ENCODE measurements at places on chromosomes 5 and 9.
A peak's percentile ranks its signal among the peaks of the same experiment; 100 is the strongest.

DNA sequence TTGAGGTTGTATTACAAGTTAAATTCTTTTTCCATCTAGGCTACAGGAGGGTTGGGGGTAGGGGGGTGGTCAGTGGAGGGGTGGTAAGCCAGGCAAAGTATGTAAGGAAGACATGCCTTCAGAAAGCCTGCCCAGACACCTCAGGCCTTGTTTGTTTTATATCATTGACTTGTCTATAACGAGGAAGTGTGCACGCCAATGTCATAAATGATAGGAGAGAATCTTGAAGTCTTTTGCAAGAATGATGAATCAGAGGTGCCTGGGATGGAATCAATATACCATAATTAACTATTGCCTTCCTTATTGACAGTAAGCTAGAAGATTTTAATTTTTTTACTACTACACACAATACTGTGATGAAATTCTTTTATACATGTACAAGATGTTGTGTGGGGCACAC, 90.7 kb downstream of the SEC61B start:
- DNase-seq = no peak

DNA sequence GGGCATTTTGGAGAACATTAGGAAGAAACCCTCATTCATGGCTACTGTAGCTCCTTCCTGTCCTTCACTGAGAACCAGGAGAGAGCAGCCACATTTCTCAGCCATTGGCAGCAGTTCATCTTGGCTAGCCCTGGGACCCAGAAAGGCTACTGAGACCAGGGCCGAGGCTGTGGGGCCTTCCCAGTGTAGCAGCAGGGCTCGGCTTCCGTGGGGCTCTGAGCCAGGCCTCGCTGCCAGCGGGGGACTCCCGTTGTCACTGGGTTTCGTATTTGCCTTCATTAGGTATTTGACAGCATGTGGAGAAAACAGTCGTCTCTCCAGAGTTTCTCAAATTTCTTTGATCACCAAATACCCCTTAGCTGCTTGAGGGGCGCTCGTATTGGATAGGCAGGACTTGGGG, 37.3 kb upstream of the PRDM12 start:
- no peak for DNase-seq

- no peak for DNase-seq
Observed at GRCh38 chr5:115241881-115242642, 20.6 kb downstream of the PGGT1B start.

DNA sequence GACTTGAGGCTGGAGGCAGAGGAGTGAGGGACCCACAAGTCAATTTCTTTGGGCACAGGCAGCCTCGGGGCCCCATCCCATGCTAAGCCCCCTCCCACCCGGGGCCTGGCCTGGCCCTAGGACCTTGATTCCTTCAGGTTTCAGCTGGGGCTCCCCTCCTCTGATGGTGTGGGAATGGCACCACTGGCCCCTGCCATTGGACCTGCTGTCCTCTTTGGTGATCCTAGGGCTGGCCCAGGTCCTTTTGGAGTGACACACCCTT, 10.5 kb downstream of the ERGIC1 start:
- no peak for DNase-seq

DNA sequence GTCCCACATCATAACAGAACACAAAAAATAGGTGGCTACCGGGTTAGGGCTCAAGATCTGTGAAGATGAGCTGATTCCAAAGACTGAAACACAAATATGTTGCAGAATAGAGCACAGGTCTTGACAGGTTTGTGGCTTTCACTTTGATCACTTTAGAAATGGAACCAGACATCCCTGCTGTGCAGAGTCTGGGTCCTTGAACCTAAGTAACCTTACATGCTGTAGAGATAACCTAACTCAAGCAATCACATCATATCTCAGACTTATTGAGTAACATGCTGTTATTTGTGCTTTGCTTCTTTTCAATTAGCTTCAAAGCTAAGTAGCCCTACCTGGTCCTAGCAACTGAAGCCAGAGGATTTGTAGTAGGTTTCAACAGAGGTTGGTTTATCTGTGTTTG, 24.3 kb downstream of the FBXW2 start:
- no peak for DNase-seq

- DNase-seq = peak; percentile 9
Observed at GRCh38 chr9:107137495-107138202, 145.4 kb upstream of the RAD23B start.

DNA sequence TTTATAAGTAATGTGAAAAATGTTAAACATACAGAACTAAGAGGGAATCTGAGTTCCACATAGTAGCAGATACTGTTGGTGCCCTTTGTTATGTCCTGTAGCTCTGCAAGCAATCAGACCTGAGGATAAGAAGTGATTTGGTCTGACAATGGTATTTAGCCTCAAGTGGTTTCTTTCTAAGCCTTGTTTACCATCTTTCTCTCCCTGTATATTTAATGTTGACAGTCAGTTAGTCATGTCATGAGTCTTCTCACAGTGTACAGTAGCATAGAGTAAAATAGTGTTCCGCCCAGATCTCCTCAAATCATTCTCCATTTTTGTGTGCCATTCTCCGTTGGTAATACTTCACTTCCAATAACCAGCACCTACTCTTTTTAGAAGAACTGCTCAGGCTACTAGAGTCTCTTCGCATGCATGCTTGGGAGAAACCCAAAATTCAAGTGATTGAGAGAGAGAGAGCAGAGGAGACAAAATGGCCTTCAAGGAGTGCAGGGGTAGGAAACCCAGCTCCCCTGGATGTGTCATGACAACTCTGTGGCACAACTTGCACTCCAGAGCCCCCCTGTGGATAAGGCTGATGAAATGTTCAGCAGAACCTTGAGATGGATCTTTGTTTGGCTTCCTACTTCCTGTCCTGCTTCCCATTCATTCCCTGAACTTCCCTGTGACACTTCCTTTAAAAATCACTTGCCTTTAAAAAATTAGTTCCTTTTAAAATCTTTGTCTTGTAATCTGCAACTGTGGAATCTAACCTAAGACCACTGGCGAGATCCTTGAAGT, 129.2 kb upstream of the FST start:
- DNase-seq = no peak

GRCh38 chr9:129202613-129203555, 24.8 kb upstream of the IER5L start:
- DNase-seq = peak; percentile 87

GRCh38 chr9:135887021-135887507, 20.3 kb downstream of the CAMSAP1 start:
- DNase-seq = no peak

DNA sequence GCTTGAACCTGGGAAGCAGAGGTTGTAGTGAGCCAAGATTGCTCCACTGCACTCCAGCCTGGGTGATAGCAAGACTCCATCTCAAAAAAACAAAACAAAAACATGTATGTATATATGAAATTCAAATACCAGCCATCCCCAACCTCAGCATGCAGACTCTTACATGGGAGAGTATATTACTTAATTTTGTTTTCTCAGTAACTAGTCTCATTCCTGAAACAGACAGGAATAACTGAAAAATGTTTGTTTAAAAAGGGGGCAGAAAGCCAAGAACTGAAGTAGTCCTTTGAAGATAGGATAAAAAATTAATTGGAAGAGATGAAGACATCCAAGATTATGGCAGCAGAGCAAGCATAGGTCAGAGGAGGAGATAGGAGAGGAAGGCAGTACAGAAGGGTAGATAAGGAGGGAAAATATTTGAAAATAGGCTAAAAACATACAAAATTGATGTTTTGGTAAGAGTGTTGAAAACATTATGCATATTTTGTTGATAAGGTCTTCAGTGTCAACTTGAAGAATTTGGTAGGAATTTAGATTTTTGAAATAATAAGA, 309.9 kb downstream of the MAT2B start:
- DNase-seq = no peak

DNA sequence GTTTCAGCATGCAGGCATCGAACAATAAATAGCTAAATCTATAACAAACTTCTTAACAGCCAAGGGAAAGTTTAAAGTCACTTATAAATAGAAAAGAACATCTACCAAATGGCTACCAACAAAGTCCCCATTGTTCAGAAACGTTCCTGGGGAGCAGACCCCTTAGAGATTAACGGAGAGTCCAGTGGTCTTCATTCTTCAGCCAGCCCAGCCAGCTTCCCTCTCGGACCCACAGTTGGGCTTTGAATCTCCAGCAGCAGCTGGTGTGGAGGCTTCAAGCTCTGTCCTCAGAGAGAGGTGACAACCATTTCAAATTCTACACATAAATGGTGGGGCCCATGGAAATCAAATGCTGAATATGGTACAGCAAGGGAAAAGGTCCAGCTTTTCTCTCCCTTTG, 11.2 kb downstream of the ENC1 start:
- no peak for DNase-seq

DNA sequence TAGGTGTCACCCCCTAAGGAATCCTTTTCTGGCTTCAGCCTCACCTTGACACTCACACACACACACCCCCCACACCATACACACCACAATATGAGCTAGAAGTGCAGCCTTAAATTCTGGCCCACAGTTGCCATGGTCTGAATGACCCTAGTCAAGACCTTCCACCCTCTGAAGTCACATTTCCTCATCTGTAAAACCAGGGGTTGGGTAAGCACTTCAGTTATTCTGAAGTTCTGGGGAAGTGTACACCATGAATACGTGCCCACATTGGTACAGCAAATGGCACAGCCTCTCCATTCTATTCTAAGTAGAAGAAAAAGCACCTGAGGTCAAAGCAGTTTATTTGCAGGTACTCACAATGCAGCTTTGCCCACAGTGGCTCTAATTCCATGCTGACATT, 372.8 kb upstream of the KLF4 start:
- no peak for DNase-seq

- DNase-seq = no peak
Observed at GRCh38 chr5:53576674-53577073, 16.2 kb downstream of the NDUFS4 start.

- DNase-seq = no peak
Observed at GRCh38 chr9:72454871-72455491, 66.4 kb upstream of the TMC1 start.

- no peak for DNase-seq
Observed at GRCh38 chr9:81002906-81003305, 686.4 kb downstream of the TLE1 start.

GRCh38 chr5:100505984-100506670, 29.0 kb upstream of the FAM174A start:
- DNase-seq = no peak

DNA sequence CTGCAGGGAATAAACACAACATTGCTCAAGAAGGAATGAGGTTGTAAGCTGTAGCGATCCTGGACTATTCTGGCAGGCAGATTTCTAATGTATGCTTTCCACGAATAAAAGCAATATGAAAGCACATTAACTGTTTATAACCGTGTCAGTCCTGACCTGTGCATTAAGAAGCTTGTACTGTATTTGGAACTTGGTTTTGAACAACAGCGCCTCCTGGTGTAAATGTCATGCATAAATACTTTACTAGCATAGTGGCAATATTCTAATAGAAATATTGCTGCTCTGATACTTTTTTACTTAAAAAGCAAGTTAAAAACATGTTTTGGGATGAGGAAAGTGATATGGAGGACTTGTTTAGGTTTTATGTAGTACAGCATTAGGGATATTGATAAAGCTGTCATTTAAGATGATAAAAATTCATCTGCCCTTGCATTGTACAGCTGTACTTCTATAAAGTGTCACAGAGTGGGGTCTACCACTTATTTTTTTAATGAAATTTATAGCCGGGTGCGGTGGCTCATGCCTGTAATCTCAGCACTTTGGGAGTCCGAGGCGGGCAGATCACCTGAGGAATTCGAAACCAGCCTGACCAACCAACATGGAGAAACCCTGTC, 70.7 kb upstream of the GNE start:
- peak; percentile 45 for DNase-seq

DNA sequence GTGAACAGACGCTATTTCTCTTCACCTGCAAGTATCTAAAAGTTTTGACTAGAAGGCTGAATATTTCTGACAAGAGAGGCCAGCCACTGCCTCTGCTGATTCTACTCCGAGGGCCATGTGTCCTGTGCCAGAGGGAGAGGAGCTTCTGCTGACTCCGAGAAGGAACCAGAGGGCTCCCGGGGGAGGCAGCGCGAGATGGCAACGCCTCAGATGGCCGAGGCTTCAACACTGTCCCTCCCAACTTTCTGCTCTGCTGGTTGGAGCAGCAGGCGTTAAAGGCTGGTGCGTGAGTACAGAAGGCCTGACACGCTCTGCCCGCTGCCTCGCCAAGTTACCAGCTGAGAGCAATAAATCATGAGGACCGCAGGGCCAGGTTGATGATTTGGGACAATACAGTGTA, 178.8 kb downstream of the GAPVD1 start:
- DNase-seq = no peak

DNA sequence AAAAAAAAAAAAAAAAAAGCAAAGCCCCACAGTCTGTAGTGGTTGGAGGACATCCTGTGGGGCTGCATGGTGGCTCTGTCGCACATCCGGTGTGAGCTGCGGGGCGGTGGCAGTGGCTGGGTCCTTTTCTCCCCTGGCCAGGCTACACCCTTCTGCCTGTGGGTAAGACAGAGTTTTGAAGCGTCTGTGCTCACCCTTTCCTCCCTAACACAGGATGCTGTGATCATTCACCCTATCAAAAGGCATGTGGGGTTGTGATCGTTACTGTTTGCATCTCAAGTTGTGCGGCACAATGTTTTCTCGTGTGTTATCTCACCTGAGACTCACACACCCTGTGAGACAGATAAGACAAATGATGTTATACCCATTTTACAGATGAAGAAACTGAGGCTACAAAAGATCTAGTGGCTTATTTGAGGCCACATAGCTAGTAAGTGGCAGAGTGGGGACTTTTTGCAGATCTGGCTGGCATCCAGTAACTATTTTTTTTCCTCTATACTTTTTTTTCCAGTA, 17.5 kb downstream of the IRF1 start:
- DNase-seq = peak; percentile 60

DNA sequence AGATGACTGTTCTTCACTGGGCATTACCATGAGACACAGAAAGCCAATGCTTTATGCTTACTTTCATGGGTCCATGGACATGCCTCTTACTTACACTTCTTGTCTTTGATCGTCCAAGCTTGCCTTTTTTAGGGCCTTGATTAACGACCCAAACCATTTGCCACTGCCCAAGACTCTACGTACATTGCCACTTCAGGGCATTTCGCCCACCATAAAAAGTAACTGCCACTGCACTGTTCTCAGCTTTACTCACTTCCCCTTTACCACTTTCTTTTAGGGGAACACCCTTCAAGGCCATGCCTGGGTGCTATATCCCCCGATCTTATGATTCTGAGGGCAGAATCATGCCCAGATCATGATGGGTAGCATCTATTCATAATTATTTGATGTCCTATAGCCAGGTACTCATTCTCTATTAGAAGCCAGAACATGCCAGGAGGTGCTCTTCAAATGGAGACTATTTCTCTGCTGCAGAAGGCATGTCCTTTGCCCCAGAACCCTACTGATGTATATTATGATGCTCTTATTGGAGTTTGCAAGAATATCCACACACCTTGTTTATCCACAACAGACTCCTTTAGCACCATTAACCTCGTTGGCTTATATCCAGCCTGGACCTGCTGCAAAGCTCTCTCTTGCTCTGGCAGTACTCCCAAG, 64.1 kb upstream of the RAD23B start:
- DNase-seq = no peak

GRCh38 chr5:64330728-64331231, 165.1 kb downstream of the RNF180 start:
- no peak for DNase-seq

- no peak for DNase-seq
Observed at GRCh38 chr5:89842531-89842930, 567.0 kb downstream of the CETN3 start.

GRCh38 chr5:179792612-179793467, 946 bp upstream of the LTC4S start:
- DNase-seq = no peak
